ENCODE measurements at places on chromosomes 5 and 9.

DNA sequence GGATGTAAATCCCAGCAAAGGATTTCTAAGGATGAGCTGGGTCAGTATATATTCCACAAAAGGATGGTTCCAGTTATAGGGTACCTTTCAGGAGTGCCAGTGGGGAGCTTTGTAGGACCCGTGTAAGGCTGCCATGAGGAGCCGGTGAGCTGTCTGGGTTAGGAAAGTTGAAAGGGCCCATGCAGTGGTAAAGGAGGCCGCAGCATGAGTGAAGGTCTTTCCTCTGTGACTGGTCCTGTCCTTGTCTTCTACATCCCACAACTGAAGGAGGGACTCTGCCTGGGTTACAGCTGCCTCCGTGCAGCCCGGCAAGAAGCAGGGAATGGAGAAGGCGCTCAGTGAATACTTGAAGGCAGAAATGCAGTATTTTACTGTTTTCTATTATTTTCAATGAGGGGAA, 58.9 kb downstream of the HSPA4 start:
- DNase-seq, result no peak

GRCh38 chr9:33381231-33381791, 21.1 kb downstream of the AQP7 start:
- no peak for DNase-seq

DNA sequence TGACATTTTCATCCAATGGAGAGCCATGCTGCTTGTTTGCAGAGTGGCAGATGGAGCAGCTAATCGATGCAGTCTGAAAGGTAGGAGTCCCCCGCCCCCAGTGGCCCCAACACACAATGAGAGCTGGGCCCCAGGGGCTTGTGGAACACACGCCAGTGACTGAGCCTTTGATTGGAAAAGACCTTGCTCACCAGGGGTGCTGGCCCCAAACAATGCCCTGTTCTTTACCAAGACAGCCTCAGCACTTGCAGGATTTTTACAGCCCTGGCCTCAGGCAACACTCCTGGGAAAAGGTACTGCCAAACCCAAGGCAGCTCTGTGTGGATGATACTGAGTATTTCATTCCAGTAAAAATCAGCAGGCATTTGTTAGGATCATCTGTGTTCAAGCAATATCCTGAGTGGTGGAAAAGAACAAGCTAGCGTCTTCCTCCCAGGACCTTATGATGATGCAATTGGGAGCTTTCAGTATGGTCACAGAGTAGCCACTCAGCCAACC, 276.8 kb upstream of the CLINT1 start:
- no peak for DNase-seq

DNA sequence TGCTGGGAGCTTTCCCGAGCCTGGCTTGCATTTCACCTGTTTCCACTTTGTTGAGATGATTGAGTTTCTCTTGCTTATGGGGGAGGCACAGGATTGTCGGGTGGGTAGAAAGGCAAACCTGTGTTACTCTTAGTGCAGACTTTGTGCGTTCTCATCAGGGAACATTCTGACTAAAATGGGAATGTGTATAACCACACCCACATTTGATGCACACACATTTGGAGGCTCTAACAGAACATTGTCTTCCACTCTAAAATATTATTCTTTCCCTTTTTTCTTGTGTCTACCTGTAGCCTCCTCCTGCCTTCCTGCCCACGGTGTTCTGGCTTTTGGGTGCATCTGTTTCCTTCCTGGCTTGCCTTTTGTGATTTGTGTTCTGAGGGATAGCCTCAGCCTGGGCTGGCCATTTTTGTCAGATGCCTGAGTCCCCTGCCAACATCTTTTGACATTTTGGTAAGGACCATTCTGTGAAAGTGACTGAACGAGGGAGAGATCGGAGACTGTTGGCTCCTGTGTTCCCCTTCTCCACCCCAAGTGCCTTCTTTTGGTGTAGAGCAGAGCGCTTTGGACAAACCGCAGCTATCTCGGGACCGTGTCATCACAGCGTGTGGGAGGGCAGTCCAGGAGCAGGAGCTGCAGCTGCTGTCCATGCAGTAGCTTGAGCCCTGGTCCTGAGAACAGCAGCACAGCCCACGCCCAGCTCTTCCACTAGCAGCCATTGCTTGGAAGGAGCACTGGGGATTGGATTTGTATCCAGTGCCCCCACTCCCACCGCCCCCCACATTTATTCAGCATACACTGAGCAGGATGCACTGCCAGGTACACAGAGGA, 101.4 kb downstream of the ARHGAP26 start:
- DNase-seq, result no peak

GRCh38 chr5:178259623-178260536, 27.3 kb upstream of the PHYKPL start:
- no peak for DNase-seq

DNA sequence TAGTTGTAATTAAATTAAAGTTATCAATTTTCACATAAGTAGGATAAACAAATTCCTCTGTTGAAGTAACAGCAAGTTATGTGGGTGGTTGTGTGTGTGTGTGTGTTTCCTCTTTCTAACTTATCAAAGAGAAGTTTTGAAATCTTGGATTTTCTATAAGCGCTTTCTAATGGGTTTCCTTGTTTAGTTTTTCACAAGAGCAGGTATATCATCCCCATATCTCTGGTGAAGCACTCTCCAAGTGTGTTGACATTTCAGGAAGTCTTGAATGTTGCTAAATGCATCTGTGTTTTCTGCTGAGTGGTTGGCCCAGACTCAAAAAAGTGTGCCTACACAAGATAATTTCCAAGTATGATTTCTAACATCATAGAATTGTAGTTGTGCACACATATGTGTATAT, 43.3 kb downstream of the PRDM6 start:
- DNase-seq, result no peak

DNA sequence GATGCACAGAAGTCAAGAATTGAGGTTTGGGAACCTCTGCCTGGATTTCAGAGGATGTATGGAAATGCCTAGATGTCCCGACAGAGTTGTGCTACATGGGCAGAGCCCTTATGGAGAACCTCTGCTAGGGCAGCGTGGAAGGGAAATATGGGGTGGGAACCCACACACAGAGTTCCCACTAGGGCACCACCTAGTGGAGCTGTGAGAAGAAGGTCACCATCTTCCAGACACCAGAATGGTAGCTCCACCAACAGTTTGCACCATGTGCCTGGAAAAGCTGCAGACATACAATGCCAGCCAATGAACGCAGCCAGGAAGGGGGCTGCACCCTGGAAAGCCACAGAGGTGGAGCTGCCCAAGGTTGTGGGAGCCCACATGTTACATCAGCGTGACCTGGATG, 104.5 kb downstream of the STK32A start:
- no peak for DNase-seq

- DNase-seq, result no peak
Measured at GRCh38 chr5:84301535-84301934, 83.1 kb downstream of the EDIL3 start.

DNA sequence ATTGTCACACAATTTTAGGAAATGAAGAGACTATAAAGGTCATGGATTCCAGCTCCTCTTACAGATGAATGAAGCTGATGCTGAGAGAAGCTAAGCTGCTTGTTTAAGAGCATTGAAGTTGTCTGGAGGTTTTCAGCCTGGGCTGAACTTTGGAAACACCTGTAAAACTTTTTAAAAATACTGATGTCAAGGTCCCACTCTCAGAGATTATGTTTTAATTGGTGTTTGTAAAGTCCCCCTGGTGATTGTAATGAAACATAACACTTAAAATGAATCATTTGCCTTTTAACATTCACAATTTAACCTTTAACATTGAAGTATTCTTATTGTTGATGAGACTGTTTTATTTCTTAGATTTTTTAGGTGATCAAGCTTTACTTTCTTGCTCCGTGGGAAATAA, 16.4 kb downstream of the RAD23B start:
- DNase-seq, result no peak

GRCh38 chr9:35172878-35173277, 11.1 kb downstream of the UNC13B start:
- no peak for DNase-seq

GRCh38 chr9:26802921-26803320, 89.7 kb downstream of the CAAP1 start:
- DNase-seq, result no peak

Measured in esophagus muscularis mucosa (tissue), 4 donors.